ENCODE measurements at places on chromosomes 3 and 15. TPM values are rescaled to one million over a fixed set of nuclear protein-coding genes. Genes with fewer than 3 reads are reported as not detected.

Gene UBL7
- total RNA-seq, result 37.6 TPM

Gene CACNA2D2
- total RNA-seq, result 4.9 TPM

Gene GP9
- total RNA-seq, result 0.90 TPM

Gene HTR3E
- total RNA-seq, result 0.70 TPM

Gene PRTG
- total RNA-seq, result 0.78 TPM

Gene CHDH
- 16.5 TPM for total RNA-seq

Gene SLC28A2
- total RNA-seq, result 1.2 TPM

Gene HRG
- not detected for total RNA-seq

Gene GOLGA6L7
- total RNA-seq, result not detected

Gene CHST2
- total RNA-seq, result 1.5 TPM

Gene IMPG2
- total RNA-seq, result 0.09 TPM

Gene SPINT1
- total RNA-seq, result 415 TPM

Gene WNT5A
- total RNA-seq, result 5.9 TPM

Gene LRRN1
- total RNA-seq, result 1.2 TPM

Gene ANKRD63
- total RNA-seq, result not detected

Gene PLA2G4D
- 0.49 TPM for total RNA-seq

Gene CRTC3
- total RNA-seq, result 53.6 TPM

Gene RBP2
- total RNA-seq, result 3.5 TPM

Gene RLBP1
- not detected for total RNA-seq

Gene CFAP91
- 0.51 TPM for total RNA-seq

Gene KLHL40
- not detected for total RNA-seq

Gene NR1I2
- 79.1 TPM for total RNA-seq

Gene THAP10
- 2.7 TPM for total RNA-seq

Gene GPR176
- 0.32 TPM for total RNA-seq

Gene NOX5
- 0.13 TPM for total RNA-seq

Gene TMEM207
- total RNA-seq, result not detected

Gene CLRN1
- total RNA-seq, result not detected

Gene TNFSF10
- 220 TPM for total RNA-seq

Gene PARP15
- total RNA-seq, result 1.2 TPM

Gene SNX22
- 0.29 TPM for total RNA-seq

Gene GOLGA8H
- 0.19 TPM for total RNA-seq

Gene TM4SF18
- 1.9 TPM for total RNA-seq

Gene MME
- 1.6 TPM for total RNA-seq

Gene TMEM158
- total RNA-seq, result 15.2 TPM

Gene LRRC31
- 42.6 TPM for total RNA-seq

Gene CLDN18
- total RNA-seq, result not detected

Gene HERC2
- total RNA-seq, result 73.9 TPM

Gene OIP5
- 1.5 TPM for total RNA-seq

Gene CD276
- 29.9 TPM for total RNA-seq

All from mucosa of descending colon (tissue), 3 donors.